ENCODE measurements at places on chromosomes 12 and 14.

DNA sequence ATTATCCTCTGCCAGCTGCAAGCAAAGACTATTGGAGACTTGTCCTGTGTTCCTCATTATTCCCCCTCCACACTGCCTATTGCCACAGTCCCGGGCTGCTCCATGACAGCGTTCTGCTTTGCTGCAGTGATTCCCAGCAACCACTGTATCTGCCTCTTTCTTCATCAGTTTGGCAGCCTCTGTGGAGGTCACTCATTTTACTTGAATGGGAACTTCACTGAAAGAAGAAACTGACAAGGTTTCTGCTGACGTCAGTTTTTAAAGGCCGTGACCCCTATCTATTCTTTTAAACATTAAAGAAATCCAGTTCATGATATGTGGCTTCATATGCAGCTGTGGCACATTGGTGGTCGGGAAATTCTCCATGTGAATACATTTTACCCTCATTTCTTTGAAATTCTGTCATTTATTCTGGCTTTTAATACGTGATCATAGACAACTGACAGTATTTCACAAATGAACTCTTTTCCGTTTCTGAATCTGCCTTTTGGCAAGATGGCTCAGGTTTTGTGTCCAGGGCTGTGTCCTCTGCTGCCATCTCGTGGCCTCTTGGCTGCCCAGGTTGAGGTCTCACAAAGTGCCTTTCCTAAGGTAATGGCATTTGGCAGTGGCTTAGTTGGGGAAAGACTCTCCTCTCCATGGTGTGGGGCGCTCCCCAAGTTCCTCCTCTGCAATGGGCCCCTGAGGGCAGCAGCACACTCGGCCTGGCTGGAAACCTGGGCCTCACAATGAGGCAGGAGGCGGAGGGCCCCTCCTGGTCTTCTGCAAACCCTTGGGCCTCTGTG, 5.8 kb downstream of the TMEM253 start:
- DNase-seq: peak; percentile 72

- no peak for DNase-seq
Observed at GRCh38 chr12:132342251-132343227, 13.2 kb upstream of the GALNT9 start.

GRCh38 chr14:99275222-99275584, 3.2 kb upstream of the BCL11B start:
- no peak for DNase-seq

DNA sequence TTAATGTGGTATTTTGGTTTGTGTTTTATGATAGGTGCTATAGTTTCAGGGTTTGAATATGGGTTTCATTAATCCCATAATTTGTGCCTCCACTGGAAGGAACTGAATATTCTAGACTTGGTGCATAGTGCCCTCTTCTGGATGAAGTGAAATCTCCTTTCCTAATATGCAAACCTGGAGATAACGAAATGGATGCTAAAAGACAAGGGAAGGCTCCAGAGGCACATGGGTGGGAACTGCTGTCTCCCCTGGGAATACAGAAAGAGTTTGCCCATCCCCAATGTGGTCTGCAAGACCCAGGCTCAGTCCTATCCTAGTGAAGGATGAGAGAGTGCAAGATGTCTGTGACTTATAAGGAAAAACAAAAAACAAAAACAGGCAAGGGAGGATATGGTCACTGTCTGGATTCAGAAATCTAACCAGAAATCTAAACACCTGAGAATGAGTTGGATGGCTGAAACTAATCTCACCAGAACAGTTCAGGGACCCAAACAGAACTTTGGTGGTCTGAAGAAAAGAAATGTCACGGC, 142.3 kb upstream of the TMPO start:
- DNase-seq: peak; percentile 15

- no peak for DNase-seq
Observed at GRCh38 chr12:45893240-45893639, 97.1 kb downstream of the SCAF11 start.

GRCh38 chr12:129298921-129299320, 445.6 kb downstream of the GLT1D1 start:
- no peak for DNase-seq

- DNase-seq: no peak
Observed at GRCh38 chr12:5592310-5592709, 160.4 kb downstream of the NTF3 start.

DNA sequence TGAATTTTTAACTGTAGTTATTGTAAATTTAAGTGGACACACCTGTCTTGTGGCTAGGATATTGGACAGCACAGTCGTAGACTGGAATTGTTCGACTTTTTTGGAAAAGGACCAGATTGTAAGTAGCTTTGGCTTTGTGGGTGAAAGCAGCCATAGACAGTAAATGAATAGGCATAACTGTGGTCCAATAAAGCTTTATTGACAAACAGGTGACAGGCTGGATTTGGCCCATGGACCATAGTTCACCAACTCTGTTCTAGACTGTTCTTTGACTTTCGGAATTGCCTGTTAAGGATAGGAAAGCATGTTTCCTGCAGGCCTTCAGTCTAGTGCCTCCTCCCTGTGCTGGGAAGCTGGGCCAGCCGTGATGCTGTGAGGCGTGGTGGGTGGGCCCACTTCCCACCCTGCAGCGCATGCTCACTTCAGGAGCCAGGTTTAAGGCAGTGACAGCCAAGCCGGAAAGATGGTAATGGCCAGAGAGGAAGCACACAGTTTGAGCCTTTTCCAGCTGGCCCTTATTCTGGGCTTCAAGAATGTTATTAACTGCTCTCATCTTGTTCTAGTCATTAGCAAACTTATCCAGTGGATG, 51.8 kb downstream of the PPP2R5C start:
- no peak for DNase-seq

DNA sequence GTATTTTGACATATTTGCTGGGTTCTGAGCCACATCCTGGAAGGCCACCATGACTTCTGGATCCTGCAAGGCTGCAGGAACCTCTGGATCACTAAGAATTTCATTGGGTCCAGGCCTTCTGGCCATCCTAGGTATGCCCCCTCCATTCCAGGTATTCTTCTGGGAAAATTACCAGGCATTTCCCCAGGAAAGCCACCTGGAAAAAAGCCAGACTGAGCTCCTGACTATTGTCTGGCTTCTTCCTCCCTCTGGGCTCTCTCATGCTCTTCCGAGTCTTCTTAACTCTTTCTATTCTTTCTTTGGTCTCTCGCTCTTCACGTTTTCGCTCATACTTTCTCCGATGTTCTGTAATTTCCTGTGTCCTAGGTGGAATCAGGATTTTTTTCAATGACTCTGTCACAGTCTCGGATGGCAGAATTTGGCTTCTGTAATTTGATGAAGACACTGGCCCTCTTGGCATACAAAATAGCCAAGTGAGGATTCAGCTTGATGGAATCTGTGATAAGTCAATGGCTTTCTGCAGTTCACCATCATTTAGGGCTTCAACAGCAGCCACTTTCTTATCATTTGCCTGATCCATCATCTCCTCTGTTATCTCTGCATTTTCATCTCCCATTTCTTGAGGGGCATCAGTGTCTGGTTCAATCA, 42.6 kb downstream of the ATP23 start:
- DNase-seq: no peak

- DNase-seq: no peak
Observed at GRCh38 chr14:96581026-96581425, 78.8 kb downstream of the PAPOLA start.

GRCh38 chr12:67444542-67444941, 175.4 kb downstream of the CAND1 start:
- DNase-seq: no peak

DNA sequence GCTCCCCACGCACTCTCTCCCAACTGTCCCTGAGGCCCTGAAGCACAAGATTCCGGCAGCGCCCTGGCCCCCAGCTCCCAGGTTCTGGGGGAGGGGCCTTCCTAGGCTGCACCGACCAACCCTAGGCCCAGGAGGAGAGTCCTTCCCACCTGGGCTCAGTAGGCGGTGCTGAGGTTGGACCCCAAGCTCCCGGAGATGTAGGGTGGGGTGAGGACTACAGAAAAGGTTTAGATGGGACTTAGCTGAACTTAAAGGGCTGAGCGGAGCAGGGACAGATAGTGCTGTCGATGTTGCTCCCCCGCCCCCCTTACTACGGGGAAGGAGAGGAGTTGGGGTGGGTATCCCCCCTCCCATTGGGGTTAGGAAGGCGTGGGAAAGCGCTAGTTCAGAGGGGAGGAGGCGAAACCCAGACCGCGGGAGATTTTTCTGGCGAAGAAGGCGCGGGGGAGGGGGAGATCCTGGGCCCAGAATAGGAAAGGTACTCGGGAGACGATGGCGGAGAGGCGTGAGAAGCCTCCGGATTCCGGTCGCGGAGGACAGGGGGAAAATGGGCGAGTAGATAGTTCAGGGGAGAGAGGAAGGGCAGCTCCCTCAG, 4.2 kb upstream of the BAZ2A start:
- no peak for DNase-seq

GRCh38 chr14:68162887-68163286, 343.3 kb downstream of the RAD51B start:
- DNase-seq: no peak

DNA sequence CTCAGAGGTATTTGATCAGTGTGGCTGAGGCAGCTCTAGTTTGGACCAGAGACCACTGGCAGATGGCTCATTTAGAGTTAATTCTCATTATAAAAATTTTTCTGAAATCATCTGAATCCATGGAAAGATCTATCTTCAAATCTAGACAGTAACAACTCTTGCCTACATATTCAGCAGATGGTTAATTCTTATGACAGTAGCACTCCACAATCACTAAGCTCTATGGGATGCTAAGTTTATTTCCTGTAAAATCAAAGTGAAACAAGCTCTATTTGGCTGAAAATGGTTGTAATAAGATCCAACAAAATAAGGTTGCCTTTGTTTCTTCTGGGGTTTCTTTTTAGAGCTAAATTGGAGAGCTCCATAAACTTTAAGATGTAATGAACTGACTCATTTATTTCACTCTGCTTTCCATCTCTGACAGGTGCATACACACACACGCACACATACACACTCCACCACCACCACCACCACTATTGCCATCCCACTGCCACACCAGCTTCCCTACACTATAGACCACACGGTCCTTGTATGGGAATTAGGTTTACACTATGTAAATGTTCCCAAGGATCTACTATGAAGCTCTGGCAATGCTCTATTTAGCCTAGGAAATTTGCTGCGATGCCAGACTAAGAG, 293.1 kb downstream of the RPAP3 start:
- DNase-seq: no peak

DNA sequence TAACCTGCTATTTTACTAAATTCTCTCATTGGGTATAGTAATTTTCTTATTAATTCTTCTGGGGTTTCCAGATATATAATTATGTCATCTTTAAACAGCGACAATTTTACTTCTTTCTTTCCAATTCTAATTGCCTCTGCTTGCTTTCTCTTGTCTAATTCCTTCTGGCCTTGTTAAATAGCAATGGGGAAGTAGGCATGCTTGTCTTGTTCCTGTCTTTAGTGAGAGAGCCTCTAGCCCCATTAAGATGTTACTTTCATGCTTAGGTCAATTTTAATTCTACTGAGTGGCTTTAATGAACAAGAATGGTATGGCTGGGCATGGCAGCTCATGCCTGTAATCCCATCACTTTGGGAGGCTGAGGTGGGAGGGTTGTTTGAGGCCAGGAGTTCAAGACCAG, 31.7 kb downstream of the LRTM2 start:
- DNase-seq: no peak

GRCh38 chr12:19507823-19508222, 68.5 kb downstream of the AEBP2 start:
- DNase-seq: peak; percentile 33

GRCh38 chr12:76790564-76791552, 26.9 kb downstream of the ZDHHC17 start:
- peak; percentile 4 for DNase-seq

DNA sequence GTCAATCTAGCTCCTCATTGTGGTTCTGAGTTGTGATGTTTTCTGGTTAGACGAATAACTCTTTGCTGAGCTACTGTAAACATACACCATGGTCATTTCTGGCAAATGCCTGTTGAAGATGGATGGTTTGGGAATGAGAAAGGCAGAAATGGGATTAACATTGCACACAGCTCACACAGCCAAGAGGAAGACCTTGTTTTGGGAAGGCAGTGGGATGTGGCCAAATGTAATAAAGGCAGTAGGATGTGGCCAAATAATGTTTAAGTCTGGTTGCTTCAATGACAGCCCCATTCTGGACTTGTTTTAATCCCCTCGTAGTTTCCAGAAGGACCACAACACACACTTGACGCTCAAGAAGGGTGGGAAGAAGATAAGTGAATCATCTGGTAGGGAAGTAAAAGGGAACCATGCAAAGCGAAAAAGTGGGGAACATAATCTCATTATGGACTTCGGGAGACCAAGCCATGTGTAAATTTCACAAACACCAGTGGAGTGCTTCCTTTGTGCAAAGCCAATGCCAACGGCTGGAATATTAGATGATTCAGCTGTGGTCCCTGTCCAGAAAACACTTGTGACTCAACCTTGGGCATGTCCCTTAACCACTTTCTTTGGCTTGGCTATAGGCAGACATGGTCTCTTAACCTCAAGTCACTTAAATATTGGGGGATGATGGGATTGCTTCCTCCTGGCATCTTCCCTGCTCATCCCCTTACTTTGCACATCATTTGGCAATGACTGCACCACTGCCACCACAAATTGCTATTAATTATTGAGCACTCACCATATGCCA, 284.4 kb upstream of the CRY1 start:
- peak; percentile 12 for DNase-seq

DNA sequence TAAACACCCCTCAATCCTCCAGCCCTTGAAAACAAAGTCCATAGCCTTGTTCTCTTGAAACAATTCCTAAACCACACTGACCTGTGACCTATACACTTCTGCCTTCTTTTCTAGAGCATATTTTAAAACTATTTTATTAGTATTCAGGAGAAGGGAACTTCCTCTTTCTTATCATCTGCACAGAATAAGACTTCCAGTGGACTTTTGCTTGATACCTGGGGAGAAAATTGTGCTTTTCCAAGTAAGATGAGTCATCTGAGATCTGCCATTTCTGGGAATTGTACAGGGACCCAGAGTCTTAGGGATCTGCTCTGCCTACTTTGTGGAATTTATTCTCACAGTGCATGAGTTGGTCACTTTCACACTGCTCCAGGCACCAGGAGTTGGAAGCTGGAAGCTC, 10.5 kb upstream of the WNT5B start:
- no peak for DNase-seq

- DNase-seq: no peak
Observed at GRCh38 chr12:563250-563781, 99.9 kb downstream of the NINJ2 start.

DNA sequence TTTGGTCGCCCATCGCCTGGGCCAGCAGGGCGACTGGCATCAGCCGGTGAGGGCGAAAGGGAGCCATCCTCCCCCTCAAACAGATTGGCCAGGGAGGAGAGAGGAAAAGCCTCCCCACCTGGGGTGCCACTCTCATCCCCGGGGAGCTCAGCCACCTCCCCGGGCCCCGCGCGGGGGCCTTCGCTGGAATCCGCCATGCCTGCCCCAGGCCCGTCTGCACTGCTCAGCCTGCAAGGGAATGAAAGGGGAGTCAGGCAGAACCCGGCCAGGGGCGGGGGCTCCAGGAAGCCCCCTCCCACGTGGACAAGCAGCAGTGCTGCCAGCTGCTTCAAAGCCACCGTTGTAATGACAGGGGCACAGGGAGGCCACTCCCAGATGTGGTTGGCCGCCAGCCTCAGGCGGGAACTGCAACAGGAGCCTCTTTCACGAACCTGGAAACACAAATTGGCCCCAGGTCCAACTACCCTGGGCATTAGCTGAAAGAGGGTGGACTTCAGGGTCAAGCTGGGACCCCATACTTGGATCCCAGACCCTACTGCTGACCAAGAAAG, 18.5 kb downstream of the TRPV4 start:
- DNase-seq: no peak

All from fibroblast of gingiva (primary cell).